Type B pancreatic cell (in vitro differentiated cells): ENCODE measurements at places on chromosomes 5 and 9.

- no peak for DNase-seq
Measured at GRCh38 chr5:76863001-76863400, 13.2 kb downstream of the S100Z start.

DNA sequence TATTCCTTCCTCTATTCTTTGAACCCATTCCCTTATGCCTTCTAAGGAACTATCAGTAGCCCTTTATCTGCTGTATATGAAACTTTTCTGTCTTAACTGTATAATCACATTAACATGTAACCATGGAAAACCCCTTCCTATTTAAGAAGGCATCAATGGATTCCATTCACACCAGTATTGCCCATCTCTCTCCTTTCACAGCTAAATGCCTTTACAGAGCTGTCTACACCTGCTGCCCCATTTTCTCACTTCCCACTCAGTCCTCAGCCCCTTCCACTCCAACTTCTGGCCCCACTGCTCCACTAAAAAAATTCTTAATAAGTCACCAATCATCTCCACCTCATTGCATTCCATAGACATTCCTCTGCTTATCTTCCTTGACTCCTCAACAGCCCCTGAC, 50.8 kb downstream of the SEC61B start:
- DNase-seq, result no peak

DNA sequence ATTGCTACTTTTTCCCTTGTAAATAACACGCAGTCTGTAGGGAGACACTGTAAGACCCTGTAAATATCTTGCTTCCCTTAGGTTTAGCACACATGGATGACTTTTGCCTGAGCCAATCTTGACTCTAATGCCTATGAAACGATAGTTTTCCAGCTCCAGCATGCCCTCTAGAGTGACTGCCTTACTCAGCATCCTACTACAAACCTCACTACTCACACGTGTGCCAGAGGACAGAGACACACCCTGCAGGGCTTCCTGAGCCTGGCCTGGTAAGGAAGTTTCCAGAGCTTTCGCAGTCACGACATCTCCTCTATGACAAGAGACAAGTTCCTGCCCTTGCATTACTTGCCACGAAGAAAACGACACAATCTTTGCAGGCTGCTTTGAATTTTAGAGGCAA, 138.1 kb downstream of the ATPSCKMT start:
- DNase-seq, result no peak

DNA sequence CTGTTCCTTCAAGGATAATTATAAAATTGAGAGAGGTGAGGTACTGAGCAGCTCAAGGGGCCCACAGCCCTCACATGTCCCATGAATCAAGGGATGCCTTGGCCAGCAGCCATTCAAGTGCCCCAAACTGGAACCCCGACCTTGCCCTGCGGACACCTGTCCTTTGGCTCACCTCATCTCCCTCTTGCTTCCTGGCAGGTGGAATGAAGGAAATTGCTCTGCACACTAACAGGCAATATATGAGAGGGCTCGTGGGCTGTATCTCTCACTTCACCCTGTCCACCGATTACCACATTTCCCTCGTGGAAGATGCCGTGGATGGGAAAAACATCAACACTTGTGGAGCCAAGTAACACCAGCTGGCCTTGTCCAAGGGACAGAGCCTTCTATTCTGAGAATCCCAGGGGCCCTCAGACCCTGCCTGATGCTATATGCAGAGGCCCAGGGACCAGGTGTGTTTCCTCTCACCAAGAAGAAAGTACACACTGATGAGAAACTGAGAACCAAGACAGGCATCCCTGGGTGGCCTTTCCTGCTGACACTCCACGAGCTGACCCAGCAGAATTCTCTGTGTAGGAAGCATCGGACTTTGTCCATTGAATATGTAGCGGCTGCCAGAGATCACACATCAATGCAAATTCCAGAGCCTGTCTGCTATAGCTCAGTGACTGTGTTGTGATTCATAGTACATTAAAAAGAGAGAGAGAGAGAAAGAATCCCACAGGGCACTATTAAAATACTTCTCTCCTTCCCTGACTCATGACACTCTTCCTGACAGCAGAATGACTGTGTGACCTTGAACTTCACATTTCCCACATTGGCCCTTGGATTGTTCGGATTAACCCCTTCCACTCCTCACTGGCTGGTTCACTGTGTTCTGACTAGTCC, 92.6 kb downstream of the LIFR start:
- DNase-seq, result no peak

DNA sequence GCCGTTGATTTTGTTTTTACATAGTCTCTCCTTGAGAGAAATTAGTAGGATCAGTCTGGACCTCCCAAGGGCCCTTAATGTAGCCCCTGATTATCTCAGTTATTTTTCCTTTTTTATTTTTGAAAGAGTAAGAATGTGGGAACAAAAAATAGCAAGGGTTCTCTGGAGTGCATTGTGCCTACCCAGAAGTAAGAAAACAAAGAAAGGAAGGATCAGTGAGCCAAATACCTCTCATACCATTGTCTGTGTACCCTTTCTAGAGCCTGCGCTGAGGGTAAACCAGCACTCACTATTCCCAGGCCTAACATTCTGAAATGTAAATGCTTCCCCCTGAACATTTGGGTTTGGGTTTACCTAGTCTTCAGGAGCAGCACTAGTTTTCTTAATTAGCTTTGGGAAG, 213.0 kb upstream of the TARS1 start:
- DNase-seq, result no peak

DNA sequence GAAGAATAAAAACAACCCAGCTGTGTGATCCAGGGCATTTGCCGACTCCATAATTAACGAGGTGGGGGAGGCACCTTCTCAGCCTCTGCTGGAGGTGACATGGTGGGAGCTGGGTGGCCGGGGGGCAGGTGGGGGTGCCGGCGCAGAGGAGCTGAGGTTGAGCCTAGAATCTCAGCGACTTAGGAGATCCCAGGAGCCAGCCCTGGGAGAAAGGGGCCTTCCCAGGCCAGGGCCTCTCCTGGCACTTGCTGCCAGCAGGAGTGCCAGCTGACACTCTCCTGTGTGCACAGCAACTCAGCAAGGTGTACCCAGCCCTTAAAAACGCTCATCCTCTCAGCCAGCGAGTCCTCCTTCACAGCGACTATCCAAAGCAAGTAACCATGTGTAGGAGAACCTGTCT, 62.8 kb upstream of the FCN1 start:
- DNase-seq, result no peak

DNA sequence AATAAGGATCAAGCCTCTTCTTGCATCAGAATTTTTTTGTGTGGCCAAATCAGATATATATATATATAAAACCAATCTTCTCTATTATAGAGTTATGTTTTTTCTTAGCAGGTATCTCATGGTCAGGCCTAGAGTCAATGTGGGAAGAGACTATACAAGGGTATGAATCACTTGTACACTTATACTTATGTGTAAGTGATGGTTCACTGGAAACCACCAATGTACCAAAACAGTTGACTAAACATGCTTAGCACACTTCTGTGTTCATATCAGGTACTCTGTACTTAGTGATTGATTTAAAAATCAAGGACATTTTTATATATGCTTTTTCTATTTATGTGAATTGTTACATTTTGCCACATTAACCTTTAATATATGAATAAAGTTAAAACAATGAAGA, 92.6 kb downstream of the CWC27 start:
- no peak for DNase-seq

DNA sequence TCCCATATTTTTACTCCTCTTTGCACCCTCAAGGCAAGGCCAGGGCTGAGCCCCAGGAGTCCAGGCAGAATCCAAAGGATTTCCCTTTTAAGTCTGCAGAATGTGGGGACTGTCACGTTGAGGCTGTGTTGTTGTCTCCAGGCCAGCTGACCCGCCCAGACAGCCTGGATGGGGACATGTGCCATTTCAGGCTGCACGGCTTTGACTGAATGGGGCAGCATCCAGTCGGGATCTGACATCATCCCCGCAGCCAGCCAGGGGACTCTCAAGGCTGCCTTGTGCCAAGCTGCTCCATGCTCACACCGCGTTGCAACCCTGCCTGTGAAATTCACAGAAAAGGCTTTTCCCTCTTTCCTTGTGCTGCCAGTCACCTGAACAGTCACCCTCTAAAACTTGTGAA, 2.2 kb upstream of the ZNF366 start:
- no peak for DNase-seq

GRCh38 chr5:18314192-18314778, 680.0 kb downstream of the TAF11L14 start:
- DNase-seq, result no peak
